ENCODE measurements at places on chromosomes 13 and 19. TPM values are rescaled to one million over a fixed set of nuclear protein-coding genes. Genes with fewer than 3 reads are reported as not detected.

DNA sequence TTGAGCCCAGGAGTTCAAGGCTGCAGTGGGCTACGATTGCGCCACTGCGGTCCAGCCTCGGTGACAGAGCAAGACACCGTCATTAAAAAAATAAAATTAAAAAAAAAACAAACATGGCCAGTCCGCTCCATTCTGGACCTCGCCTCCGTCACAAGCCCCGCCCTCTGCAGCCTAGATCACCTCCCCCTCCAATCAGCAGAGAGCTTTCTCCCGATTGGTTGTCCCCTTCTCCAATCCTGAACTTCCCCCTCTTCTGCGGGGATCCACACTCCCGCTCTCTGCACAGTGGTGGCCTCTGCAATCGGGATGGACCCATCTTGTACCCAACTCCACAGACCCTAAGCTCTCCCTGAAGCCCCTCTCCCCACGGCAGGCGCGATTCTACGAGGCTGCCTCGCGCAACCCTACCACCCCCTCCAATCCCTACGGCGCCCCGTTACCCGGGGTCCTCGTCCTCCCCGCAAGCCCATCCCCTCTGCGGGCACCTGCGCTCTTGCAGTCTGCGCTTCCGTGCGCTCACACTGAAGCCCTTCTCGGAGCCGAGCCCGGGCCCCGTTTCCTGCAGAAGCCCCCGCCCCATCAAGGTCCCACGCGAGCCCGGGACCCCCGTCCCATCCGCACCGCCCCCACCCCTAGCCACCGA is 540 bp downstream of the TMEM160 start:
- DNase-seq, result peak; percentile 88

DNA sequence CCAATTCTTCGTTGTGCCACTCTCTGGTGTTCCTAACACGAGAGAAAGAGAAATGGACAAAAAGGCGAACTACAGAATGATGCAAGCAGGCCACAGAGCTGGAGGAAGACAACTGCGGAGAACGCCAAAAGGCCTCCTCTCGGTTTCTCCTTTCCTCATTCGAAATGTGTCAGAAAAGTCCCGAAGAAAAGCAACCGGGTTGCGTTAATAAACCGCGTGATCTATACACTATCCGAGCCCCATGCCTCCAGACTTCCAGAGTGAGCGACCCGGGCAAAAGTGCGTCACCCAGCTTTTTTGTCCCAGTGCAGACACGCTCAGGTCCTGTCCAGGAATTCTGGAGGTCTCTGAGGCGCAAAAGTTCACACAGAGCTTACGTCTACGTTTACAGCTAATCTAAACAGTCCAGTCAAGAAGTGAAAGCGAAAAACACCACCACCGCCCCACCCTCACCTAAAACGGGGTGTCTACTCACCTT is 413 bp downstream of the N4BP2L2 start:
- DNase-seq, result no peak

GRCh38 chr13:99816321-99816720 is 155.2 kb downstream of the ZIC5 start:
- no peak for DNase-seq

- no peak for DNase-seq
Measured at GRCh38 chr19:4495471-4495870, 22.8 kb downstream of the PLIN4 start.

DNA sequence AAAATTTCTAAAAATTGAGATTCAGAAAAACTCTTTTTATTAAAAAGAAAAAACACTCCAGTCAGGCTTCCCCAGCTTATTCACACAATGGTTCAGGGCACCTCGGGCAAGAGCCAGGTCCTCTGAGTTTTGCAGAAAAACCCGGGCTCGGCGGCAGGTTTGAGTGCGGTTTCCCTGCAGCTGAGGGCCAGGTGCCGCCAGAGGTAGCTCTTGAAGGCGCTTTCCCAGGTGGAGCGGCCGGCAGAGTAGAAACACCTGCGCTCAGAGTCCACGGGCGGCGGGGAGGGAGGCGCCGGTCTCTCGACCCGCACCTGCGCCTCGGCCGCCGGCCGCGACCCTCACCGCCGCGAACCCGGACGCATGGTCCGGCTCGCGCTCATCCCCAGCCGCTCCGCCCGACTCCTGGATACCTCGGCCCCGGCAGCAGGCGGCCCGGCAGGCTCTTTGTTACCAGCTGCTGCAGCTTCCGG is 444 bp downstream of the PROSER1 start:
- peak; percentile 26 for DNase-seq

GRCh38 chr13:46495651-46496050 is 57.3 kb upstream of the LRCH1 start:
- DNase-seq, result no peak

Gene LIPE
- total RNA-seq, result 9.2 TPM

Gene MAB21L1
- not detected for total RNA-seq

All from hematopoietic multipotent progenitor cell (in vitro differentiated cells).